ENCODE measurements at places on chromosomes 5 and 9. TPM values are rescaled to one million over a fixed set of nuclear protein-coding genes. Genes with fewer than 3 reads are reported as not detected.

DNA sequence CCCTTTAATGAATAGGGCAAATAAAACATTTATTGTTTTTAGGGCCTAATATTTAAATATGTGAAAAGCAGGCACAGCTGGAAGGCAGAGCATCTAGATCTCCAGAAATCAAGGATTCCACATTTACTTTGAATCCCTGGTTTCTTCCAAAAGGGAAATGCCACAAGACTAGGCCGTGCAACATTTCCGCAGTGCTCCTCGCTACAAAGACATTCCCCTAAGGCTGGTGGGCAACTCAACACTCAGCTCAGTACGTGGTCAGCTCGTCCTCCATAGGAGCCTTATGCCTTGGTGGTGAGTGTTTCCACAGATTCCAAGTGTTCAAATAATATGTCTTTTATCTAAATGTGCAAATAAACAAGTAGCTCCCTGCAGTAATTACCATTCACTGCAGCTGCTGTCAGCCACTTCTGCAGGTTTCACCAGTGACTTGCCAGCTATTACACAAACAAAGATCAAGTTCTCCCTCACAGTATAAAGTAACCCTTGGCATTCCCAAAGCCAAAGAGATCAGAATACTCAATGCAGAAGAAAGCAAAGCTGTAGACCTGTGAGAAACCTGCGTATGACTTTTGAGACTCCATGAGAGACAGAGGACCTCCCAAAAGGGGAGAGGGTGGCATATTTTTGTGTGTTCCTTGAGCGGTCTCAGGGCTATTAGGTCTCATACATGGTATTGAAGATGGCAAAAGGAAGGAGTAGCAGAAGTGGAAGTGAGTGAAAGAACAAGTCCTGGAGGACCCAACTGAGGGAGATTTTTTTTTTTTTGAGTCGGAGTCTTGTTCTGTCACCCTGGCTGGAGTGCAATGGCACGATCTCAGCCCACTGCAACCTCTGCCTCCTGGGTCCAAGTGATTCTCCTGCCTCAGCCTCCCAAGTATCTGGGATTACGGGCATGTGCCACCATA, 38.0 kb upstream of the TENT2 start:
- no peak for DNase-seq

GRCh38 chr9:74035786-74036185, 461.3 kb upstream of the RORB start:
- no peak for DNase-seq

GRCh38 chr9:136840140-136840876, 2.0 kb upstream of the AJM1 start:
- no peak for DNase-seq

DNA sequence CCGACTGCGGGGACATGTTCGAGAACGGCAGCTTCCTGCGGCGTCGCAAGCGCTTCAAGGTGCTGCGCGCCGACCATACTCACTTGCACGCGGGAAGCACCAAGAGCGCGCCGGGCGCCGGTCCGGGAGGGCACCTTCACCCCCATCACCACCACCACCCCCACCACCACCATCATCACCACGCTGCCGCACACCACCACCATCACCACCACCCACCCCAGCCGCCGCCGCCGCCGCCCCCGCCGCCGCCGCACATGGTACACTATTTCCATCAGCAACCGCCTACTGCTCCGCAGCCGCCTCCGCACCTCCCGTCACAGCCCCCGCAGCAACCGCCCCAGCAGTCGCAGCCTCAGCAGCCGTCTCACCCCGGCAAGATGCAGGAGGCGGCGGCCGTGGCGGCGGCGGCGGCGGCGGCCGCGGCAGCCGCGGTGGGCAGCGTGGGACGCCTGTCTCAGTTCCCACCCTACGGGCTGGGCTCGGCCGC, 514 bp downstream of the FOXB2 start:
- no peak for DNase-seq

DNA sequence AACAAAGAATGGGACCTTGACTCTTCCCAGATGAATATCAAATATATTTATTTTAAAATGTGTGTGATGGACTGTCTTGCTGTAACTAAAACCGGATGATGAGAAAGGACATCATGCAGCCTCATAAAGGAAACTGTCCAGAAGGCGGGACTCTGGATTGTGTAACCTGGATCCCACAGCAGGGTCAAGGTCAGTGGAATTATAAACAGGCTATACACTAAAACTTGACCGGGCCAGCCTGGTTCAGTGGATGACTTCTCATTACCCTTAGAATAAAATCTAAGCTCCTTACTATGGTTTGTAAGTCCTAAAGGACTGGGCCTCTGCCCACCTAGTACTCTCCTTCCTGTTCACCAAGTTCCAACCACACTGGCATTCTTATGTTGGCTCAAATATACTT, 280.3 kb downstream of the ELAVL2 start:
- no peak for DNase-seq

DNA sequence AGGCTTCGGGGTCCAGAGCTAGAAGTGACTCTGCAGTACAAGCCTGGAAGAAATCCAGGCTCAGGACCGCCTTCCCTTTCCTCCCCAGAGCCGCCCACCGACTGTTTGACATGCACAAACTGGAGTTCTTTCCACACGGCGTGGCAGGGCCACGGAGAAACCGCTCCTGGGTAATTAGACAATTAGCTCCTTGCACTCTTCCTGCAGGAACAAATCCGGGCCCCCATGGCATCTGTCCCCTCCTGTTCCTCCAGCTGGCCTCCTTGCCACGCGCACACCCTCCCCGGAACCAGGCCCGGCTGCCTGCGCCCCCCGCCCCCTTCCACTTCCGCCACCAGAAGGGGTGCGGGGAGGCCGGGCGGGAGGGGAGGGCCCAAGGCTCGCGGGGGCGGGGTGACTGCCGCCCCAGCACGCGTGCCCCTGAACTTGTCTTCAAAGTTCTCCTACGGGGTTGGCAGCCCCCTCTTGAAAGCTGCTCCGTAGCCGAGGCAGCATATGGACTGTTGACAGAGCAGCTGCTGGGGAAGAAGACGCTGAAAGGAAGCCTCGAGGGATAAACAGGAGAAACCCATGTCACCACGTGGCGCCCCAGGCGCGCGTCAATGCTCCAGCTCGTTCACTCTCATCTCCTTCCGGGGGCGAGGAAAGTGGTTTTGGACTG, 74.3 kb downstream of the SEC61B start:
- DNase-seq = no peak

DNA sequence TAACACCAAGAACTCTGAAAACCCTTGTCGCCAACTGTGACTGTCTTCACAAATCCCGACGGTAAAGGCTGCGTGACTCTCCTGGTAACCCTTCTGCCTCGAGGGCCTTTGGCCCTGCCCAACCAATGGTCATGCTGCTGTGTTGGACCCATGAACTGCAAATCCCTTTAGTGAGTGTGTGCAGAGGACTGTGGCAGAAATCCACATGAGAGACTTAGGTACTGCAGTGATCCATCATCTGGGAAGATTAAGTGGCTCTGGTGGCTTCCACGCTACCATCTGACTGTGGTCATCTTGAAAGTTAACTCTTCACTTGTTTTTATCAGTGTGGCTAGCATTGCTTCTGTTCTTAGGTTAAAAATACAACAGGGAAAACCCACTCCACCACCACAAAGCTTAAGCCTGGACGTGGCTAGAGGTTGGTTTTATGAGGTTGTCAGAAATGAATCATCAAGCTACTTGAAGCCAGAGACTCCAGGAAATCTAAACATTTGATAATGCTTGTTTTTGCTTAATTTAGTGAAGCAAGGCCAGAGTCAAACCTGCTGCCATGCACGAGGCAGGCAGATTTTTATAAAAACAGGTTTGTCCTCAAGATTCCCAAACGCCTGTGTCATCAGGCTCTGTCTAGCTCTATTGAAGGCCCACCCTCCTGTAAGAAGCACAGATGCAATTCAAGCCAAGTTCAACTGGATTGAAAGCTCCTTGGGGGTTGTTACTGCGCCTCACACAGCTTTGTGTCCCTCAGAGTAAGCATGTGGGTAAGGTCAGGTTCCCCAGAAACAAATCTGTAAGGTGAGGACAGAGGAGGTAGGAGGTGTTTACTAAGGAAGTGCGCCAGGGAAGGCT, 52.7 kb upstream of the ERCC6L2 start:
- DNase-seq = no peak

DNA sequence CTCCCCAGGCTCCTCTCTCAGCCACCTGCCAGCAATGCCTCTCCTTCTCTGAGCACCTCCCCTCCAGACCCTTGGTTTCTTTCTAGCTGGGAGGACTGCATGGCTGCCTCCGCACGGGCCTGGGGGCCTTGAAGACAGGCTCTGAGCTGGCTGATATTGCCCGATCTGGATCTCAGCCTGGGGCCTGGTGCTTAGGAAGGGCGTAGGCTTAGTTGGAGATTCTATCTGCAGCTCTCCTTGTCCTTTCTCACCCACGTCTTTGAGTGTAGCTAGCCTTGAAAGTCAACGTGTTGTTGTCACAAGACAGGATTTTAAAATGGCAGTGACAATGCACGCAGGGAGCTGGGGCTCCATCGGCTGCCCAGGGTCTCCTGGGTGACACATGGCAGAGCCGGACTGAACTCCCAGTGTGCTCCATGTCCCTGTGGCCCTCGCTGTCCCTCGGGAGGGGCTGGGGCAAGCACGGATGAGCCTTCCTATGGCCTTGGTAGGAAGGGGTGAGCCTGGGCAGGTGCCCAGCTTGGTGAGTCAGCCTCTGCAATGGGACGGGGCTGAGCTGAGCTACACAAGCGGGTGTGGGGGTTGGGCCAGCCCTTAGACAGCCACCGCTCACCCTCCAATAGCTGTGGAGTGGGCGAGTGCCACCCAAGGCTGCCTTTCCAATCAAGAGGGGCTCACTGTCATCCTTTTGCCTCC, 9.4 kb downstream of the ADAMTSL2 start:
- peak; percentile 46 for DNase-seq

The SH3PXD2B gene
- total RNA-seq = 17.6 TPM

The SPATA6L gene
- 10.9 TPM for total RNA-seq
